ENCODE measurements at places on chromosomes 16 and 17.
A peak's percentile ranks its signal among the peaks of the same experiment; 100 is the strongest.

- DNase-seq = no peak
Observed at GRCh38 chr17:64020056-64020766, at the start of gene ICAM2. Gene ICAM2 (minus strand): TSS chr17:64020633. CDS start chr17:64006691, 13,942 bp downstream.

DNA sequence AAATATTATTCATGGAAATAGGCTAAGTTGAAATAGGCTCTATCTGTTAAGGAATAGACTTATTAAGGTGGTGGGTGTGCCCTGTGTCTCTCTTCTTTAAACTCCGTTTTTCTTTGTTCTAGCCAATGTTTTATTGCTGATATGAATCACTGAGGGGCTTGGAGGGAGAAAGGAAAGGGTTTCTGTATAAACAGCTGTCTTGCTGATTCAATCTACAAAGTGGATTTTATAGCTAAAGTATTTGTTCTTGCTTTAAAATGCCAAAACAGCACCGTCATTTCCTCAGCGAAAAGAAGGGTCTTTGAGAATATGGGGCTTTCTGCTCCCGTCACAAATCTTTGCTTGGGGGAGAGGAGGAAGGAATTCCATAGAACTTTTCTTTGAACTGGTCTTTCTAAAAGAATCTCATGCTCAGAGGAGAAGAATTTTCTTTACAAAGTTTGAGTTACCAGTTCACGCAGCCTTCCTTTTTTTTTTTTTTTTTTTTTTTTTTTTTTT is 39.3 kb downstream of the MSI2 start:
- DNase-seq = peak; percentile 58

GRCh38 chr16:83549316-83550182 is 258.2 kb upstream of the HSBP1 start:
- DNase-seq = peak; percentile 23

- no peak for DNase-seq
Observed at GRCh38 chr16:10981697-10982216, 37.4 kb downstream of the CLEC16A start.

DNA sequence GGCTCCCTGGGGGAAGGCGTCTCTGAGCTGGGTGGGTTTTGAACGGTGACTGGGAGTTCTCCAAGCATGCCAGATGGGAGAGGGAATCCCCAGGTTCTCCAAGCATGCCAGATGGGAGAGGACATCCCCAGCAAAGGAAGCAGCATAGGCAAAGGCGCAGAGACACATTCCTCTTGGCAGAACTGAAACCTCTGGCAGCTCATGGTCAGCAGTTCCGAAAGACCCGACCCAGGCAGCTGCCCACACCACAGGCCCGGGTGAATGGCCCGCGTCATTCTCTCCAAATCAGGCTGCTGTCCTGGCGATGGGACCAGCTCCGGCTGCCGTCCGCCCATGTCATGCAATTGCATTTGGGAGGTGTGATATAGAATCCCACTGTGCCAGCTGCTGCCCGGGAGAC is 8.0 kb downstream of the ZNF469 start:
- no peak for DNase-seq

DNA sequence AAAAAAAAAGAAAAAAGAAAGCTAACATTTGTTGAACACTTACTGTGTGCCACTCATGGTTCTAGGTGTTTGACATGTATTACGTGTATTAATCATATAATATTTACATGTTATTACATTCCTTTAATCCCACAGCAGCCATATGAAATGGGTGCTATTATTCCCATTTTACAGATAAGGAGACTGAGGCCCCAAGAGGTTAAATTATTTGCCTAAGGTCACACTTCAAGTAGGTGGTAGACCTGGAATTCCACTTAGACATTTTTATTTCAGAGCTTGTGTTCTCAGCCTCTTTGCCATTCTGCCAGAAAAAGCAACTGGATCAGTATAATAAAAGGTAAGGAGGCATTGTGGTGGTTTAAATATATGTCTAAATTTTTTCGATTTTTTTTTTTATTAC is 55.1 kb upstream of the HS3ST4 start:
- no peak for DNase-seq

DNA sequence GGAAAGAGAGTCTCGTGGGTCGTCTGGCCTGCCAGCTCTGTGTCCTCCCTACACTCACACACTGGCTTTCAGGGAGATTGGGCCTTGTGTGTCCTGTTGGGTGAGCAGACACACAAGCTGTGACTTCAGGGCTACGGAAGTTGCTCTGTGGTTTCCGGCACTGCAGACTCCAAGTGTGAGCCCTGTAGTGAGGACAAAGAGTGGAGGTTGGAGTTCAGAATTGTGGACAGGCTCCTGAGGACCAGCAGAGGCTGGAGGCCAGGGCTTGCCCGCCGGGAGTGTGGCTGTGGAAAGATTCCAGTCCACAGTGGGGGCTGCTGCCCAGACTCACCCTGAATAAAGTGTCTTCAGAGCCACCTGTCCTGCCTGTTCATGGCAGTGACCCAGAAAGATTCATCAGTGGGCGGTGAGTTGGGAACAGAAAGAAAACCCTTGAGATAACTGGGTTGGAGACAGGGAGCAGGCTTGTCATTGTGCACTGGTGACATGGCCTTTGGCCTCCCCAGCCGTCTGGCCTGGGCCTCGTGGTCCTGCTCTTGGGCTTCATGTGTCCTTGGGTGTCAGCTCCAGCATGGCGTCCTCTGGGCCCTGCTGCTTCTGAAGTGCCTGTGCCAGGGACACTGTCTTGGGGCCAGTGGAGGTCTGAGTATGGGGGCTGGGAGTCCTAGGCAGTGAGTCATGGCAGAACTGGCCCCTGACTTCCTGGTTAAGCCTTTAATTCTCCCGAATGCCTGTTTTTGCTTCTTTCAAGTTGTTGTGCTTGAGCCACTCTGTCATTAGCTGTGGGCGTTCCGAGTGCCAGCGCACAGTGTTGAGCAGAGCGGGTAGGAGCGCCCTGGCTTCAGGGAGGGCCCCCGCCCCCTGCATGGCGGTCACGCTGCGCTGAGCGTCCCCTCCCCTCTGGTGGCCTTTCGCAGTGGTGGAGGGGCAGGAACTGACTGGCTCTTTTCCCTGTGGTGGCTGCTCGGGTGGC is 19.9 kb upstream of the ZNF750 start:
- DNase-seq = peak; percentile 65

- no peak for DNase-seq
Observed at GRCh38 chr17:32558997-32559650, 72.3 kb downstream of the CDK5R1 start.

- DNase-seq = no peak
Observed at GRCh38 chr17:74055508-74056160, 147.8 kb upstream of the RPL38 start.

DNA sequence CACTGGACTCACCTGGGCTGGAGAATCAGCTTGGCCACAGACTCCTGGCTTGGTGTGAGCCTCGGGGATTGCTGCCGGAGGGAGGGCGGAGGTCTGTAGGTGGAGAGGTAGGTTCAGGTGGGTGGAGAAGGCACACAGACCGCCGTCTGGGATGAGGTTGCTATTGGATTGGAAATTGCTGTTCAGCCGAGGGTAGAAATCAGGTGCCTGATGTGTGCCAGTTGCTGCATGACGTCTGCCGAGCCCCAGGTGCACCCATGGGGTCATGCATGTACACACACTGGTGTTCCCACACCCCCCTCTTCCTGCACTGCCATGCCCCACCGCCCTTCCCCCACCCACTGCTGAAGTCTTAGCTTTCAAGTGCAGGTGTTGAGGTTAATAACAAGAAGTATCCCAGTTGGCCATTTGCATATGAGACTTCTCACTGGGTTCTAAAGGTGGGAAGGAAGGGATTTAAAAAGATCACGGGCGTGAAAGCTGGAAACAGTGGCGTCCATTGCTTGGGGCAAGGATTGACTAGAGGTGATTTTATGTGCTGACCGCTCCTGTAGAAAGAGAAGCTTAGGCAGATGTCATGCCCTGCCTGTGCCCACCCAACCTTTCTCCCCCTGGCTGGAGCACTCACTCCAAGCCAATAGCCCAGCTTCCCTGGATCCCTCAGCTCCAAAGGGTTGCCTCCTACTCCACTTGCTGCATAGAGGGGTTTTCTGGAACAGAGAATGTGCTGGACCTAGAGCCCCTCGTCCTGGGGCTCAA is 193.6 kb downstream of the CCDC182 start:
- DNase-seq = no peak

DNA sequence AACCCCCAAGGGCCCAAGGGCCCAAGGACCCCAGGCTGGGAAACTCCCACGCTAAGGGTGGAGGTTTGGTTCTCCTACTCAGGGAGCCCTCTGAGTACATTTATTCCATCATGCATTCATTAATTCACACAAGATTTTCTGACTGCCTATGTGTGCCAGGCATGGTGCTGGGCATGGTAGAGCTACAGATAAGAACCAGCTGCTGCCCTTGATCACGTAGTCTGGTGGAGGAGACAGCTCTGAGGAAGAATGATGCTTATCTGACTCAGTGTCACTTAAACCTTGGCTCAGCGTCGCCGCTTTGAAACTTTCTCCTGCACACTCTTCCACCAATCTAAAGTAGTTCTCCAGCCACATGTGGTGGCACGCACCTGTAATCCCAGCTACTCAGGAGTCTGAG is 3.6 kb upstream of the ARL4D start:
- no peak for DNase-seq

DNA sequence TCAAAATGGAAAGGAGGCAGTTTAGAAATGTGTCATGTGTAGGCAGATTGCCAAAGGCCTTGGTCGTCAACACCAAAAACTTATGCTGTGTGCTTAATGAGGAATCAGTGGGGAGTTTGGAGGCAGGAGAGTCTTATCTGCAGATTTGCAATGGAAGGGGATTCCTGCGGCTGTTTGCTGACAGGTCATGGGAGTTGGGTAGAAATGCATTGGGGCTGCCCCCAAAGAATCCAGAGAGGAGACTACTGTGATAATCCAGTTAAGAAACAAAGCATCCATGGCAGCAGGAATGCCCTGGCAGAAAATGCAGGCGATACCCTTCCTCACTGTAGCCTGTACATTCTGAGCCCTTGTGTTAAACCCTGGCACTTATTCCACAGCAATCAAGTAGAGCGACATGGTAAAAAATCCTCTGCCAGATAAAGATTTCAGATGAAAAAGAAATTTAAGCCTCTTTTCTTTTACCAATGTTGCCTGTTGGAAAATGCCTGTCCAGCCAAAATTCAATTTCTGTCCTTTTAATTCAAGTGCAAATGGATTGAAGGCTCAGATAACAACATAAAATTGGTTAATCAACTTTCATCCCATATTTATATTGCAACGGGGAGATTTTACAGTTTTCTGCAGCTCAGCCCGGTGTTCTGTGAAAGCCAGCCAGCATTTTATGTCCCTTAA is 491.0 kb upstream of the CDH5 start:
- peak; percentile 55 for DNase-seq

DNA sequence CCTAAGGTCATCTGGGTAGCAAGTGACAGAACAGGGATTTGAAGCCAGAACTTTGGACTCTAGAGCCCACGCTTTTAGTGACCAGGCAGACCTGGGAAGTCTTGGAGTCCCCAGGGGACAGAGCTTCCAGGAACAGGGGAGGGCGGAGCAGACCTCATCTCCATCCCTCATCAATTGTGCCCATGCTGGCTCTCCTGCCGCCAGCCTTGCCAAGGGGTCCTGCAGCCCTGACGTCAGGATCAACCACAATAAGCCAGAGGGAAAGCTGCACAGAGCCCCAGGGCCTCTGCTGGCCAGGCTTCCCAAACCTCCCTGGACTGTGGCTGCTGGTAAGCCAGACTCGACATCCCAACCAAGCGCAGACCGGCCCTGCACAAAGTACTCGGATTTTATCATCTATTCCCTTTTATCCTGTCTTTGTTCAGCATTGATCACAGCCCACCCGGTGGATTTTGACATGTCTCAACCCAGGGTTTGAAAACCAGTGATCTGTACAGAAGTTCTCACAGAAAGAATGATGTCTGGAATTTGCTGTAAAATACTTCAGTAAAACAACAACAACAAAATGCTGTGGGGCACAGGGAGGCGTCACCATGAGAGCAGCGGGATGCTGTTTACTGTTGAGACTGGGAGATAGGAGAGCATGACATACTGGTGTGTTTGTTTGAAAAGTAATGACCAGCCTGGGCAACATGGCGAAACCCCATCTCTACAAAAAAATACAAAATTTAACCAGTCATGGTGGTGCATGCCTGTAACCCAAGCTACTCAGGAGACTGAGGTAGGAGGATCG is 11.8 kb downstream of the C16orf74 start:
- no peak for DNase-seq

DNA sequence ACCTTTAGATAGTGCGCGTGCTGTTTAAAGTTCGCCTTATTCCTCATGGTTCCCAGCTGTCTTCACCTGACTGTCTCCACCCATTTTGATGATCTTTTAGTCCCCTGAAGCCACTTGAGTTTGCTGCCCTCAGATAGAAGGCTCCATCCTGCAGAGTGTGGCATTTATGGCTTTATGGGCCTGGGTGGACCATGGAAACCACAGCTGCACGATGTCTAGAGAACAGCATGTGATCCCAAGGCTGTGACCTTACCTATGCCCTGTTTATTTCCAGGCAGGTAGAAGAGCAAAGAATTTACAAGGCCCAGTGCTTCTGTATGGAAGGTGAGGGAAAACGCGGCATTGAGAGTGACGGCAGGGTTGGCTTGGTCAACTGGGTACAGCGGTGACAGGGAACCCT is 356.9 kb downstream of the SLC39A11 start:
- DNase-seq = no peak

- no peak for DNase-seq
Observed at GRCh38 chr17:72492494-72492893, 371.7 kb downstream of the SOX9 start.

DNA sequence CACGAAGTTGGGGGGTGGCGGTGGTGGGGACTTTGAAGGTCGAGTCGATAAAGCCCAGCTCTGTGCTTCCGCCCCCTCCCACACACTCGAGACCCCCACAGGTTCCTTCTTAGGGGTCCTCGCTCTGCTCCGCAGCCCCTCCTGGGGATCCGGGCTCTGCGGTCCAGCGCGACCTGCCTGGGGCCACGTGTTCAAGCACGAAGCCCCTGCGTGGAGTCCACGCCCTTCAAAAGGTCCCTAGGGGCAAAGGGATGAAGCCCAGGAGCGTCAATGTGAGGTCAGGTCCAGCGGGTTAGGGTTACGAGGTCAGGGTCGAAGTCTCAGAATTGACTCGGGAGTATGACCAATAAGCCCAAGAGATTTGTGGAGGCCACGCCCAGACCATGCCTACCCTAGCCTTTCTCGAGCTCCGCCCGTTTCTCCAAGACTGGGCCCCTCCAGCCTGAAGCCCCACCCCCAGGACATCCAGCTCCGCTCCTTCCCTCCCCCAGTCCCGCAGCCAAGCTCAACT is 786 bp upstream of the CACNA1G start:
- DNase-seq = peak; percentile 55

GRCh38 chr17:80545499-80545826 is 825 bp downstream of the RPTOR start:
- DNase-seq = no peak

GRCh38 chr17:50693036-50693682 is 14.6 kb downstream of the ANKRD40 start:
- DNase-seq = peak; percentile 41

- DNase-seq = peak; percentile 23
Observed at GRCh38 chr16:88534638-88535190, 35.5 kb upstream of the ZC3H18 start.

GRCh38 chr16:4909825-4910224 is 27.1 kb downstream of the PPL start:
- no peak for DNase-seq

DNA sequence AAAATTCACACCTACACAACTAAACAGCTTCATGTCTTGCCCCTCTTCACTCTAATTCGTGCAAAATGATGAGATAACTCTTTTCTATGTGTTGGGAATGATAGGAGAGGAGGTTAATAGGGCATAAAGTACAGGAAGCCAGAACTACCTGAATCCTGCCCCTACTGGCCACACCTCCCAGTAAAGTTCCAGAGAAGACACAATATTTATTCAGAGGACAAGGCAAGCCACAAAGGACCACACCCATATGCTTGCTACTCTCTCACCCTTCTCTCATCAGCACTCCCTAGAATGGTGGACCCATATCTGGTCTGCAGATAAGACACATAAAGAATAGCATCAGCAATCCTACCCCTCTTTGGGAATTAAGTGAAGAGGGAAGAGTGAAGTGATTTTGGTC is 74.6 kb downstream of the ZNF18 start:
- DNase-seq = no peak

All from fibroblast of skin of right biceps (primary cell).